Activated CD8-positive, alpha-beta memory T cell treated with anti-CD3 and anti-CD28 coated beads, Interleukin-2, amount 50 U/mL, for 48 hours (primary cell): ENCODE measurements at places on chromosomes 2 and 18.

DNA sequence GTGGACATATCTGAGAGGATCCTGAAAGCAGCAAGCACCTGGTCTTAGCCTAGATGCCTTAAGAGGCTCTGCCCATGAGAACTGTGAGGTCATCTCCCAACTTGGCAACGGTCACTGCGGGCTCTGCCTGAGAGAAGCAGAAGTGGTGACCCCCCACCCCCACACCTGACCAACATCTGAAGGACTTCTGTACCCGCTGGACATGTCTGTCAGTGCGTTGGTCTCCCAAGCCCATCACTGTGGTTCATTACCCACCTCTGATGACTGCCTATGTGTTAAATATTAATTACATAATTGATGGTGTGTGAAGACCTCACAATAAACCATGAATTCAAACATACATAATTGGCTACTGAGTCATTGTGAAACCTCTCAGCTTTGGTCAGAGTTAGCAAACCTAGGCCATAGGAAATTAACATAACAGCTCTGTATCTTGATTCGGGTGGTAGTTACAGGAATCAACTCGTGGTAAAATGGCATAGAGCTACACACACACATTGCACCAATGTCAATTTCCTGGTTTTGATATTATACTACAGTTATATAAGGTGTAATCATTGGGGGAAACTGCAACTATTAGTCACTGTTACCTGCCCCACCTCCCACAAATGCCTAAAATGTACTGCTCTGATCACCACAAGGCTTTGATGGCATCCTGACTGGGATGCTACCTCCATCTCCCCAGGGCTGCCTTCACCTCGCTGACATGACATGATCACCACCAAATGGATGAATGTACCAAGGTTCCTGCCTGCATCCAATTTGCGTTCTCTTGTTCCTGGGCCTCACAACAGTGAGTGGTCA is 4.3 kb upstream of the GALNT1 start:
- peak; percentile 57 for DNase-seq

GRCh38 chr2:70304498-70304897 is 2.6 kb upstream of the FAM136A start:
- no peak for DNase-seq

DNA sequence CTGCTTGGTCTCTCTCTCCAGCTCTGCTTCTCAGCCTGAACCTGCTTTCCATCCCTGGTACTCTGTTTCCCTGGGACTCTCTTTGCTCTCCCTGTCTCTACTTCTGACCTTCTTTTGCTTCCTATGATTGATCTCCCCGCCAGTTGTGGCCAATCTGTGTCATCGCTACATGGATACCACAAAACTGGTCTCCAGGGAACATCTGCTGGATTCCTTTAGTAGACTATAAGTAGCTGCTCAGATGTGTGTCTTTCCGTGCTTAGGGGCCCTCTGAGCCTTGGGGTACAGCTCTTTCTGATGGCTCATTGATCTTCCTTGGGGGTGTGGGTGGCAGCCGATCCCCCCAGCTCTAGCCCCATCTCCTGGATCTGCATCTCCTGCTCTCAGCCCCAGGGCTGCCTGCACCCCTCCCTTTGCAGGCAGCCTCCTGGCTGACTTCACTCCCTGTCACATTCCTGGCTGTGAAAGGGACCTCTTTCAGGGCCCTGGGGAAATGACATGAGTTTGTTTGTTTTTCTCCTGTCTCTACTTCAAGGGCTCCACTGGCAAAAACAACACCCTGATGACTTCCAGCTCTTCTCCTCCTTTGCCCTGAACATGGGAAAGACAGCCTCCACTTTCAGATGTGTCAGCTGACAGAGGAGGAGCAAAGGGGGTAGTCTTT is 333.7 kb downstream of the CYP26B1 start:
- no peak for DNase-seq

- no peak for DNase-seq
These were observed 469.4 kb downstream of the PTPRM start for GRCh38 chr18:8036551-8036950.
